Activated CD4-positive, alpha-beta T cell treated with anti-CD3 and anti-CD28 coated beads for 36 hours (primary cell): ENCODE measurements at places on chromosomes 7 and 10.
A peak's percentile ranks its signal among the peaks of the same experiment; 100 is the strongest.

- peaks cover 3% of the 10 kb centered on the region for H3K4me1 ChIP-seq
- H3K27ac ChIP-seq, result no peak overlapping the region
- peaks cover 3% of the 10 kb centered on the region for H3K27me3 ChIP-seq
Measured at GRCh38 chr10:62457598-62457997, 83.4 kb downstream of the ZNF365 start.

DNA sequence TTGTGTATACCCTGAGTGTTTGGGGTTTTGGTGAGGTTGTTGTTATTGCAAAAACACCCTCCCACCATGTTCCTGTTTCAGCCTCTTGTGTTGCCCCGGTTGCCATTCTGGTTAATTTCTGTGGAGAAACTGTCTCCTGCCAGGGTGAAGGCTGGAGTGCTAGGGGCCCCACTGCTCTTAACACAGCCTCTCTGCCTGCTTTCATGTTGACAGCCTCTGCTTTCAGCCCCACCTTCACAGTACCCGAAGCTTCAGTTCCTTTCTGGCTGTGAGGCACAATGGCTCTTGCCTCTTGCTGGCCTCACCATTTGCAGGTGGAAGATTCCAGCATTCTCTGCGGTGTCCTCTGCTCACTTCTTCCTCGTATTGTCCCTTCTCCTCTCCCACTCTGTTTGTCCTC is 19.2 kb downstream of the SLC18A2 start:
- peaks cover 10% of the 10 kb centered on the region for H3K4me1 ChIP-seq
- H3K27ac ChIP-seq, result no peak overlapping the region
- peaks cover 12% of the 10 kb centered on the region for H3K27me3 ChIP-seq
- no peak overlapping the region for H3K4me3 ChIP-seq
- no peak for DNase-seq
- H3K36me3 ChIP-seq, result no peaks in the 10 kb centered on the region

DNA sequence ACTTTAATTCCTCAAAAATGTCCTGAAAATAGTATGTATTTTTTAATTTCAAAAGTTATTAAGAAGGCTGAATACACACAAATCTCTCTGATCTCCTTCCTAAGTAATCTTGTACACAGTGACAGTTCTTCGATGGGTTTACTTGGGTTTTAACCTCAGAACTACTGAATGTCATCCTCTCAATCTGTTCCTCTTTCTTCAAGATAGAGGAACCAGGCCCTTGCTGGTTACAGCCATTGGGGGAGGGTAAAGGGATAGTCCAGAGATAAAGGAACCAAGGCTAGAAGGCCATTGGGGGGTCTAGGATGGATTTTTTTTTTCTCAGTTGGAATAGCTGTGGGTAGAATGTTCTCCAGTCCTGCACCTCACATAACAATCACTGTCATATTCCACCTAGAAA is 224.9 kb downstream of the SKIDA1 start:
- H3K27ac ChIP-seq, result no peak overlapping the region
- H3K4me3 ChIP-seq, result no peak overlapping the region
- no peaks in the 10 kb centered on the region for H3K36me3 ChIP-seq
- no peaks in the 10 kb centered on the region for H3K27me3 ChIP-seq

DNA sequence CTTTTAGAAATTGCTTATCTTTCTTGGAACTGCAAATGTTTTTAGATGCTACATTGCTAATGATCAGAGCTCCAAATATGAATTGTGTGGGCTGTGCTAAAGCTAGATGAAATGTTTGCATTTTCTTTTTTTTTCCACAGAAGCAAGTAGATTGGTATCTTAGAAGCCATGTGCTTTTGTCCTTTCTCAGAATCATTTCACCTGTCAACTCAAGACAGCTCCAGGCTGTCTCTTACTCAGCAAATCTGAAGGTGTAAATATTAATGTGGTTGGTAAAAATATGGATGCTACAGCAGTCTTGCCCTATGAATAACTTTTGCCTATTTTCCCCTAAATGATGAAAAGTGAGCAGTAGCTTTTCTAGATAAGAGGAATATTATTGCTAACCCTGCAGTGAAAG is 41.2 kb downstream of the AP3M1 start:
- H3K4me1 ChIP-seq, result no peaks in the 10 kb centered on the region
- no peak for DNase-seq
- H3K27me3 ChIP-seq, result no peaks in the 10 kb centered on the region
- H3K4me3 ChIP-seq, result no peak overlapping the region
- peak overlapping the region; percentile 44 for H3K27ac ChIP-seq

- no peaks in the 10 kb centered on the region for H3K27me3 ChIP-seq
- H3K4me1 ChIP-seq, result no peaks in the 10 kb centered on the region
- no peak for DNase-seq
- no peaks in the 10 kb centered on the region for H3K36me3 ChIP-seq
Measured at GRCh38 chr7:30817371-30817767, 46.2 kb downstream of the MINDY4 start.

DNA sequence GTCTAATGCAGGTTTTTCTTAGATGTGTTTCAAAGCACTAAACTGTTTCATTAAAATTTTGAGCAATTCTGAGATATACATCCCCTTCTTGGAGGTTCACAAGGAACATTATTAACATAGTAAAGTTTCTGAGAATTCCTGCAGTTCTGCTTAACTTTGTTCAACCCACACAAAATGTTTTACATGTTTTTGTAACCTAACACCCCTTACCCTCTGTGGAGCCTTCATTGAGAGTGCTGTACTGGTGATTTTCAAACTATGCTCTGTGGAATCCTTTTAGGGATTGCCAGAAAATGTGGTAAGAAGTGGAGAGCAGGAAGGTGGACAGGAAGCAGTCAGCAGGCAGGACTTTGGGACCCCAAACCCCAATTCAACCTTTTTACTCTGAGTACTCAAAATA is 53.6 kb upstream of the ABCB5 start:
- no peak overlapping the region for H3K4me3 ChIP-seq
- no peaks in the 10 kb centered on the region for H3K4me1 ChIP-seq
- no peak for DNase-seq
- peaks cover 6% of the 10 kb centered on the region for H3K27me3 ChIP-seq

DNA sequence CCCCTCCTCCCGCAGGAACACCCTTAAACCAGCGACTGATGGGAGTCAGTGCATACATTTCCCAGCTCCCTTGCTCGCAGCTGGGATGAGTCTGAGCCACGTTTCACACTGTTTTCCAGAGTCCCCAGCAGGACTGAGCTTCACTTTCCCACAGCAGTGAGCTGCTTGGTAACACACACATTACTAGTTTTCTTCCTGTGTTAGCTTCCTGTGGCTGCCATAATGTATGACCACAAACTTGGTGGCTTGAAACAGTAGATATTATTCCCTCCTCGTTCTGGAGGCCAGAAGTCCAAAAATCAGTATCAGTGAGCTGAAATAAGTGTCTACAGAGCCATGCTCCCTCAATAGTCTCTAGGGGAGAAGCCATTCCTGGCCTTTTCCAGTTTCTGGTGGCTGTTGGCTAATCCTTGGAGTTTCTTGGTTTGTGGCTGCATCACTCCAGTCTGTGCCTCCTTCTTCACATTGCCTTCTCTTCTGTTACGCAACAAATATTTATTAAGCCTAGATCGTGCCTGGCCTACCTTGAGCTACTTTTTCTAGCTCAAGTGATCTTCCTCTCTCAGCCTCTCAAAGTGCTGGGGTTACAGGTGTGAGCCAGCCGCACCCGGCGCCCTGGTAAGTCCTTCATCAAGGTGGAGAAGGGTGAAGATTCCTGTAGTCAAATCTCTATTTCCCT is 26.2 kb upstream of the CARD11 start:
- no peak overlapping the region for H3K4me3 ChIP-seq
- H3K36me3 ChIP-seq, result no peaks in the 10 kb centered on the region
- no peak for DNase-seq
- no peaks in the 10 kb centered on the region for H3K27me3 ChIP-seq

- no peak for DNase-seq
- H3K27me3 ChIP-seq, result no peaks in the 10 kb centered on the region
Measured at GRCh38 chr10:11454958-11455566, 156.4 kb downstream of the USP6NL start.

DNA sequence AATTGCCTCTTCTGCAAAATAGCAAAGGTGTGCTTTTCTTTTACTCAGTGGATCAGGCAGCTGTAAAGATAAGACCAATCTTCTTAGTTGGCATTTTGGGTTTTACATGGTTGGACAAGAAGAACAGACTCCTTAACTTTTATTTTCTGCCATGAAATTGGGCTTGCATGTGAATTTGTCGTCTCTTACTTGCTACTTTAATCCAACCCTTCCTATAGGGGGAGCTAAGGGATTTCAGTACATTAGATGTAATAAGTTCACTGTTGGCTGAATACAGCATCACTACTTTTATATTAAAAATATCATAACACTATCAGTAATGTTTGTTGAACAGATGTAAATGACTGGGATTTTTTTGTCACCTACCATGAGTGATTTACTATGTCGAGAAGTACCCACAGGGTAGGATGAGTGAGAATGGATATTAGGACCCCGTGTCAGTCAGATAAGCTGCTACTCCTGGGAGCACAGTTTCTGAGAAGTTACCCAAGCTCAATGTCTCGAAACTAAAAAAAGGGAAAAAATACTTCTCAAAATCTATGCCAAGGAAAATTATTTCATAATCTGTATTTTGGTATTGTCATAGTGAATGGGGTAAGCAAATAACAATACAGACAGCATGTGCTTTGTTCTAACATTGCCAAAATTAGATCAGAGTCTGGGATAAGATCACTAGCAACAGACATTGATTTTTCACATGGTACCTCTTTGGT is 127.4 kb upstream of the AGR3 start:
- no peak overlapping the region for H3K27ac ChIP-seq
- no peaks in the 10 kb centered on the region for H3K36me3 ChIP-seq
- peaks cover 2% of the 10 kb centered on the region for H3K27me3 ChIP-seq
- no peak overlapping the region for H3K4me3 ChIP-seq
- DNase-seq, result no peak

DNA sequence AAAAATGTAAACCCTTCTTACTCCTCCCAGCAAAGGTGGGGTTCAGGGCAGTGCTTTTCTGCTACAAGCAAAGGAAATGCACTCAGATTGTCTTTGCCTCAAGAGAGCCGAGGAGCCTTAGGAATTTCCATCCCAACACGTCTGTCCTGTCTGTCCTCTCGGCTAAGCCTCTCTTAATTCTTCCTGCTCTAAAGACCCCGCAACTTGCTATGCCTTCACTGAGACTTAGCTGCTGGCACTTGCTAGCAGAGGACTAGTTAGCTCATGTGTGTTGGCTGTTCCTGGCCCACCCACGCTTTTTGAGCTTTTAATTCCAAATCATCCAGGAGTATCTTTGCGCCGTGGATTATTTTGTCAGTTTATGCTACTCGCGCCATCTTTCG is 481 bp upstream of the NPM3 start:
- H3K4me1 ChIP-seq, result peaks cover 51% of the 10 kb centered on the region
- peaks cover 52% of the 10 kb centered on the region for H3K36me3 ChIP-seq
- peaks cover 4% of the 10 kb centered on the region for H3K27me3 ChIP-seq
- DNase-seq, result no peak
- H3K27ac ChIP-seq, result peak overlapping the region; percentile 97
- H3K4me3 ChIP-seq, result peak overlapping the region; percentile 94

- H3K27ac ChIP-seq, result no peak overlapping the region
- H3K36me3 ChIP-seq, result no peaks in the 10 kb centered on the region
- no peak for DNase-seq
- peaks cover 8% of the 10 kb centered on the region for H3K27me3 ChIP-seq
- no peaks in the 10 kb centered on the region for H3K4me1 ChIP-seq
Measured at GRCh38 chr7:45165857-45166256, 8.3 kb downstream of the RAMP3 start.

DNA sequence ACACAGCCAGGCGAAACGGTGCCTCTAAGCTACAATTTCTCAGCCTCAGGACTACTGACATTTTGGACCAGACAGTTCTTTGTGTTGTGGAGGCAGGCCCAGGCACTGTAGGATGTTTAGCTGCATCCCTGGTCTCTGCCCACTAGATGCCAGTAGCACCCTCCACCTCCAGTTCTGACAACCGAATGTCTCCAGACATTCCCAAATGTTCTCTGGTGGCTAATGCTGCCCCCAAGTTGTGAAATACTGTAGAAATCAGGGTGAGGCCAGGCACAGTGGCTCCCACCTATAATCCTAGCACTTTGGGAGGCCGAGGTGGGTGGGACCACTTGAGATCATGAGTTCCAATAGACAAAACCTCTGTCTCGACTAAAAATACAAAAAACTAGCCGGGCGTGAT is 18.2 kb downstream of the HNRNPF start:
- H3K4me1 ChIP-seq, result peaks cover 81% of the 10 kb centered on the region
- no peak overlapping the region for H3K4me3 ChIP-seq
- no peaks in the 10 kb centered on the region for H3K27me3 ChIP-seq
- peaks cover 95% of the 10 kb centered on the region for H3K36me3 ChIP-seq

- H3K27me3 ChIP-seq, result no peaks in the 10 kb centered on the region
- no peaks in the 10 kb centered on the region for H3K36me3 ChIP-seq
- DNase-seq, result no peak
- H3K4me3 ChIP-seq, result no peak overlapping the region
- H3K4me1 ChIP-seq, result no peaks in the 10 kb centered on the region
- no peak overlapping the region for H3K27ac ChIP-seq
Measured at GRCh38 chr7:46759711-46760480, 822.0 kb downstream of the TNS3 start.

- H3K27ac ChIP-seq, result no peak overlapping the region
- H3K36me3 ChIP-seq, result no peaks in the 10 kb centered on the region
- H3K27me3 ChIP-seq, result peaks cover 14% of the 10 kb centered on the region
- DNase-seq, result no peak
- H3K4me1 ChIP-seq, result no peaks in the 10 kb centered on the region
Measured at GRCh38 chr7:87426160-87426559, 49.3 kb downstream of the ABCB4 start.

DNA sequence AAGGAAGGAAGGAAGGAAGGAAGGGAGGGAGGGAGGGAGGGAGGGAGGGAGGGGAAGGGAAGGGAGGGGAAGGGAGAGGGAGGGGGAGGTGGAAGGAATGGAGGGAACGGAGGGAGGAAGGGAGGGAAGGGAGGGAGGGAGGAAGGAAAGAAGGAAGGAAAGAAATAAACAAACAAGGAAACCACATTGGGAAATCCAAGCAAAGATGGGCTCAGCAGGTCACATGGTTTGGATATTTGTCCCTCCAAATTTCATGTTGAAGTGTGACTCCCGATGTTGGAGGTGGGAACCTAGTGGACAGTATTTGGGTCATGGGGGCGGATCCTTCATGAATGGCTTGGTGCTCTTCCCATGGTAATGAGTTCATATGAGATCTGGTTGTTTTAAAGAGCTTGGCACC is 454.6 kb upstream of the C7orf33 start:
- DNase-seq, result no peak
- H3K36me3 ChIP-seq, result no peaks in the 10 kb centered on the region
- no peaks in the 10 kb centered on the region for H3K4me1 ChIP-seq
- no peak overlapping the region for H3K27ac ChIP-seq

- H3K27me3 ChIP-seq, result no peaks in the 10 kb centered on the region
- no peak overlapping the region for H3K27ac ChIP-seq
- DNase-seq, result no peak
Measured at GRCh38 chr10:58806970-58807628, 294.4 kb downstream of the BICC1 start.

- H3K36me3 ChIP-seq, result no peaks in the 10 kb centered on the region
- peaks cover 3% of the 10 kb centered on the region for H3K27me3 ChIP-seq
- no peaks in the 10 kb centered on the region for H3K4me1 ChIP-seq
- H3K27ac ChIP-seq, result no peak overlapping the region
- DNase-seq, result no peak
- H3K4me3 ChIP-seq, result no peak overlapping the region
Measured at GRCh38 chr10:127123626-127124025, 72.8 kb downstream of the INSYN2A start.

- no peaks in the 10 kb centered on the region for H3K36me3 ChIP-seq
- no peak overlapping the region for H3K4me3 ChIP-seq
- no peak overlapping the region for H3K27ac ChIP-seq
- H3K4me1 ChIP-seq, result no peaks in the 10 kb centered on the region
- no peaks in the 10 kb centered on the region for H3K27me3 ChIP-seq
Measured at GRCh38 chr7:68205826-68206225, 1209.2 kb downstream of the TYW1 start.

- peaks cover 15% of the 10 kb centered on the region for H3K27me3 ChIP-seq
- H3K36me3 ChIP-seq, result no peaks in the 10 kb centered on the region
- peaks cover 5% of the 10 kb centered on the region for H3K4me1 ChIP-seq
- H3K27ac ChIP-seq, result no peak overlapping the region
- H3K4me3 ChIP-seq, result no peak overlapping the region
- no peak for DNase-seq
Measured at GRCh38 chr10:59175538-59176240, 754 bp upstream of the PHYHIPL start.
